ENCODE measurements at places on chromosomes 5 and 9.

GRCh38 chr9:134955156-134955555 is 37.4 kb upstream of the FCN1 start:
- no peak for DNase-seq

GRCh38 chr9:74496819-74497747 is at the start of gene RORB:
TSS of gene RORB (plus strand) at chr9:74497335. CDS start at chr9:74497977, 642 bp downstream.
- peak; percentile 33 for DNase-seq

DNA sequence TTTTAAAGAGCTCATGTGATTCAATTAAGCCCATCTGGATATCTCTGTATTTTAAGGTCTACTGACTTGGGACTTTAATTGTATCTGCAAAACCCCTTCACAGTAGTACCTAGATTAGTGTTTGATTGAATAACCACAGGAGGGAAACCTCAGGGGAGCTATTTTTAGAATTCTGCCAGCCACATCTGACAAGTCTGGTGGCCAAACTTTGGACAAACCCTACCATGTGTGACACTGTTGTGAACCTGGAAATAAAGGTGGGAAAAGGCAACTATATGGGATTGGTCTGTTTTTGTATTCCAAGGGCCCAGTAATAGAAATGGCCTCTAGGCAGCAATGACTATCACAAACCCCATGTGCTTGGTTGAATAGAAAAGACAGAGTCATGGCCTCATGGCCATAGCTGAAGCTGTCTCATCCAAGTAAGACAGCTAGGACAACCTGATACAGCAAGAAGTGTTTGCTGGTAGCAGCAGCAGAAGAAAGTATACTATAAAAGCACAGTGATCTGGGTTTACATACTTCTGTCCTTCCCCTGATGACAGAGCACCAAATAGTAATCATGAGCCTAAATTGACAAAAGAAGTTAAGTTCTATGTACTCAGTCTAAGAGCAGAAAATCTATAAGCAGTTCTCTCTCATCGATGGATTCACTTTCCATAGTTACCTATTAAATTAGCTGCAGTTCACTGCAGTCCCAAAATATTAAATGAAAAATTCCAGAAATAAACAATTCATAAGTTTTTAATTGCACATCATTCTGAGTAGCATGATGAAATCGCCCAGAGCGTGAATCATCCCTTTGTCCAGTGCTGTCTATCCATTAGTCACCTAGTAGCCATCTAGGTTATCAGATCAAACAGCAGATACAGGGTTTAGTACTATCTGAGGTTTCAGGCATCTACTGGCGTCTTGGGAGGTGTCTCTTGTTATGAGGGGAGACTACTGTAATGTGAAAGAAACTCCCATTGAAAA is 189.8 kb downstream of the ARHGAP26 start:
- DNase-seq, result no peak

GRCh38 chr9:27654629-27655285 is 81.5 kb upstream of the C9orf72 start:
- no peak for DNase-seq

DNA sequence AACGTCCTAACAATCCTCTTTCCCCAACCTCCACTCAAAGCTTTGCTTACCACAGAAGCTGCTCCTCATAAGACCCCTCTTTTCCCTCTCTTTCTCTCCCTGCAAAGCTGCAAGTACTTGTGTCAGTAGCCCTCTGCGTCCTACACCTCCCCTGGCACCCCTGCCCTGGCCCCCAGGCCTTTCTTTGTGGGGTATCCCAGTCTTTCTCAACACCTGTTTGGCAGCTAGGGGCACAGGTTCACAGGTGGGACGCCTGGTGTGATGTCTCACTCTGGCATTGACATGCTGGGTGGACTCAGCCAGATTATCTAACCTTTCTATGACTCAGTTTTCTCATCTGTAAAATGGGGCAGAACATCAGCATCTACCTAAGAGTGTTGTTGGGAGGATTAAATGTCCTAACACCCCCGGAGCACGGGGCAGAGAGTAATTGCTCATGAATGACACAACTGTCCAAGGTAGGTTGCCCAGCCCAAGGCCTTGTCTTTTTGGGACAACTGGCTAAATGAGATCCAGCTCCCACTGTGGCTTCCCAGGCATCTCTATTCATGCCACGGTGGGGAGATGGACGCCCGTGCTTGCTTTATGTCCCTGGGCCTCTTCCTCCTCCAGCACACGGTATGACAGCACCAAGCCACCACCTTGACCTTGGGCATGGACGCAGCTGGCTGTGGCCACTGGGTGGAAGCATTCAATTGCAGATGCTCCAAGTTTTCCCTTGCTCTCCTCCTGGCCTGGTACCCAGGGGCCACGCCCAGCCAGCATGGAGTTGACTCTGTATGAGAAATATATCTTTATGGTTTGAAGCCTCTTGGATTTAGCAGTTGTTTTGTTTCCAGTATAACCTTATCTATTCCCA is 190.4 kb downstream of the RGS3 start:
- DNase-seq, result no peak

GRCh38 chr9:98807070-98807813 is at the start of gene GALNT12:
TSS of gene GALNT12 (plus strand) at chr9:98807670. CDS start at chr9:98807699, 29 bp downstream.
- DNase-seq, result no peak

DNA sequence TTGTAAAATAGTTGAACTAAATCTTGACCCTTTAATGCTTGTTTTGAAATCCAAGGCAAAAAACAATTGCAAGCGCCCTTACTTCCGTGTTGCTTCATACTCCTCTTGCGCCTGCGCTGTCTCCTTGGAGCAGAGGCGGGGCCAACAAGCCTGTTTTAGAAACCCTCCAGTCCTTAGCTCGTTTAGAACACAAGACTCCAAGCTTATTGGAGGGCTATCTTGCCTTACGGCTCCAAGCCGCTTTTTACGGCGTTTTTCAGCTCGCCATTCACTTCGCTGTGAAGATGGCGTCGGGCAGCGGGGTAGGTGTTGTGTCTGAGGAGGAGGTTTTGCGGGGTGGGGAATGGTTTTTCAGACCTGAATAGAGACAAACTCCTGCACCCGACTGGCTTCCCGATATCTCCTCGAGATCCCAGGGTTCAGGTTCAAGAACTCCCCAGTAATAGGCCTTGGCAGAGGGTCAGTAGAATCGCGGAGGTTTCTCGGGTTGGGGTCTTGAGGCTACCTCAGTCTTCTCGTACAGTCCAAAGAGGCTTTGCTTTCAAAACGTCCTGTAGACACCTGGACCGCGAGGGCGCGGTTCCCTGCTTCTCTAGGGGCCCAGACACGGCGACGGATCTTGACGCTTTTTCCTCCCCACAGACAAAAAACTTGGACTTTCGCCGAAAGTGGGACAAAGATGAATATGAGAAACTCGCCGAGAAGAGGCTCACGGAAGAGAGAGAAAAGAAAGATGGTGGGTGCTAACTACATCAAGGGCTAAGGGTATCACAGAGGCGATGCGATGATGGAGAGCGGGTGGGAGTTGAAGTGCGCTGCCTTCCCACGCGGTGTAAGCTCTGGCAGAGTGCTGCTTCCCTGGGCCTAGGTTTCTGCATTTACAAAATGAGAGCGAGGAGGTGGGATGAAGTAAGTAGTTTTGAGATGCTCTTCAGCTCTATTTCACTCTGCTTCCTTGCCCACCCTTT is at the start of gene ZMAT2:
Gene ZMAT2, plus strand, starts transcription at position 271 of the 968 bp plus-strand sequence. Its CDS starts 14 bp downstream, at position 285.
- peak; percentile 90 for DNase-seq

- no peak for DNase-seq
Measured at GRCh38 chr9:91678807-91679580, 255.4 kb upstream of the NFIL3 start.

- no peak for DNase-seq
Measured at GRCh38 chr5:10578293-10578665, 14.4 kb downstream of the ANKRD33B start.

GRCh38 chr5:20434786-20435185 is 446.8 kb upstream of the CDH18 start:
- no peak for DNase-seq

GRCh38 chr5:78500028-78500427 is 139.6 kb downstream of the SCAMP1 start:
- DNase-seq, result no peak

- DNase-seq, result no peak
Measured at GRCh38 chr5:119418606-119419100, 33.6 kb upstream of the HSD17B4 start.

- no peak for DNase-seq
Measured at GRCh38 chr9:135722365-135722764, 20.4 kb downstream of the KCNT1 start.

DNA sequence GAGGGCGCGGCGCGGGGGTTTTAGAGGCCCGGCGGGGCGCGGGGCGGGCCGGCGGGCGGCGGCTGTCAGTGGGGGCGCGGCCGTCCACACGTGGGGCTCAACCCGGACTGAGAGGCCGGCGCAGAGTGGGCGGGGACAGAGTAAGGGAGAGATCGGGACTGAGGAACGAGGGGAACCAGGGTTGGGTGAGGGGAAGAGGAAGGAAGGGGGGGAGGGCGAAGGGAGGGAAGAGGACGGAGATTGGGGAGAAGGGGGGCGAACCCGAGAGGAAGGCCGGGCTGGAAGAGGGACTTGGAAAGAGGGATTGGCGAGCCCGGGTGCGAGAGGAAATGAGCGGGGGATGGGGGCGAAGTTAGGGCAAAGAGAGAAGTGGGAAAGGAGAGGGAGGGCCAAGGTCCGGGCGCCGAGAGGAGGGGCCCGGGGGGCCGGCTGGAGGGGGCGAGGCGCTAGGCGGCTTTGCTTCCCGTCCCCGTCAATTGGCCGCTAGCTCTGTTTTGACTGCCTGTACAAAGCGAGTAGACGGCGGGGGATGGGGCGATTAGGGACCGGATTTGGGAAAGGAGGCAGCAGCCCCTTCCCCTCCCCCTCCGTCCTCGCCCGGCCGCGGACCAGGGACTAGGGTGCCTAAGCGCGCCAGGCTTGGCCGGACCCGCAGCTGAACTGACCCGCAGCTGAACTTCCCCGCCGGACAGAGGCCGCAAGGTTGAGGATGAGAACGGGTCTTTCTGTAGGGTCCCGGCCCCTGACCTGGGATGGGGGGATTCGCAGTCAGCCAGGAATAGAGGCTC is 399 bp upstream of the FBN2 start:
- DNase-seq, result no peak

- DNase-seq, result no peak
Measured at GRCh38 chr9:100355561-100355960, 2.8 kb upstream of the TEX10 start.

DNA sequence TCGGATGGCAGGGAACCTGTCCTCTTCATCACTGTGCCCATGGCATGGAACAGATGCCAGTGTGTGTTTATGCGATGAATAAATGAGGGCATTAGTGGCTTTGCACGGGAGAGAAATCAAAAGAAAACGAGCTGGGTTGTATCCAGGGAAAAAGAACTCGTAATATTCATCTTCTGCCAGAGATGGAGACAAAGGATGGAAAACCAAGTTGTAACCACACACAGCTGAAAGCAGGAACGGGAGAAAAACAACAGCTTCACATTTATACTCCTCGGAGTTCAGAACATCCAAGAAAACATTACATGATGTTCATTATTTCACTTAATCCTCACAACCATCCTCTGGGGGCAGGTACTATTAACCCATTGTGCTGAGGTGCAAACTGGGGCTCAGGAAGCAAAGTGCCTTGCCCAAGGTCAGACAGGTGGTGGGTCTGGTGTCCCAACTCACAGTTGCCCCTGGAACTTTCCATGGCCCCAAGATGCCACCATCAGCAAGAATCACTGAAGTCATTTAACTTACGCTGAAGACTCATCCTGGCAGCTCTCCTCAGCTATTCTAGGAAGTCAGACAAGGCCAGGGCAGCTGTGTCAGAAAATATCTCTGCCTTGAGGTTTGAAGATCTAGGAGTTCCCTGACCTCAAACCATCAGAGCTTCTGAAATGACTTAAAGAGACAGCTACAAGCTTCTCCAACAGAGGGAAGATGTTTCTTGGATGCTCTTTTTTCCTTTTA is 250.4 kb downstream of the NSG2 start:
- no peak for DNase-seq

DNA sequence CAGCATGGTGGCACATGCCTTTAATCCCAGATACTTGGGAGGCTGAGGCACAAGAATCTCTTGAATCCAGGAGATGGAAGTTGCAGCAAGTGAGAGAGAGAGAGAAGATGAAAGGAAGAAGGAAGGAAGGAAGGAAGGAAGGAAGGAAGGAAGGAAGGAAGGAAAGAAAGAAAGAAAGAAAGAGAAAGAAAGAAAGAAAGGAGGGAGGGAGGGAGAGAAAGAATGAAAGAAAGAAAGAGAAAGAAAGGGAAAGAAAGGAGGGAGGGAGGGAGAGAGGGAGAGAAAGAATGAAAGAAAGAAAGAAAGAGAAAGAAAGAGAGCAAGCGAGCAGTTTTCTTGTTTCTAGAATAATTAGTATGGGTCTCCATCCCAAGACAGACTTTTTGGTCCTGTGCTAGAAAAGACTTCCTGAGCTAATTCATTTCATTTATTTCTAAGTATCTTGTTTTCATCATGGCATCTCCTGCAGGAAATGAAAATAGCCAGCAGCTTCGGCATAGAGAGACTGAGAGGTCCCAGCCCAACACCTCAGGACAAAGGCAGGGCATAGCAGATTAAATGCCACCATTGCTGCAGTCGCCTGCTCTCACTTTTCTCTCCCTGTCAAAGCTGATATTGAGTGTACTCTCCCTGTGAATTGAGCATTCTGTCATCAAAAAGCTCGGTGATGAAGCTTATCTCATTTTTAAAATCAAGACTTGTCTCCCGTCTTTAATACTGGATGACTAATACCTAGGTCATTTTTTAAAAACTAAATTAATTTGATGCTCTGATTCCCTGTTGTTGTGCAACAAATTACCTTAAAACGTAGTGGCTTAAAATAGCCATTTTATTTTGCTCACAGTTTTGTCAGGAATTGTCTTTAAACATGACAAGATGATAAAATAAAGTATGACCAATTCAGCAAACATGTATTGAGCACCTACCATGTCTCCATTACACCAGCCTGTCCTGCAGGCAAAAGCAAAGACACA is 91.8 kb upstream of the ADRA1B start:
- no peak for DNase-seq
